Right ventricle myocardium superior (tissue), 1 donor: ENCODE measurements at places on chromosomes 6 and 20. TPM values are rescaled to one million over a fixed set of nuclear protein-coding genes. Genes with fewer than 3 reads are reported as not detected.
A peak's percentile ranks its signal among the peaks of the same experiment; 100 is the strongest.

DNA sequence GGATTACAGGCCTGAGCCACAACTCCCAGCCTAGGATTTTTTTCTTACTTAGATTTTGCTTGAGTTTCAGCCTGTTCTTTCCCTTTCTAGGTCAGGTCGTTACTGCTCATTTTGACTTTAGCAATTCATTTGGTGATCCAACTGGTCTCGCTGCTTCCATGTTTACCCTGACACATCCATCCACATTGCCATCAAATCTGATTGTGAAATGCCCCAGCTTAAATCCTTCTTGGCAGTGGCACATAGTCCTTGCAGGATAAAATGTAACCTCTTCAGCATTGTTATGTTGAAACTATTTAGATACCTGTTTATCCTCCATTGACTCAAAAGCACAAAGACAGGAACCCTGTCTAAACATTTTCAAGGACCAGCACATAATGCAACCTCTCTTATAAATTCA, 77.2 kb downstream of the DNAH8 start:
- DNase-seq = no peak

DNA sequence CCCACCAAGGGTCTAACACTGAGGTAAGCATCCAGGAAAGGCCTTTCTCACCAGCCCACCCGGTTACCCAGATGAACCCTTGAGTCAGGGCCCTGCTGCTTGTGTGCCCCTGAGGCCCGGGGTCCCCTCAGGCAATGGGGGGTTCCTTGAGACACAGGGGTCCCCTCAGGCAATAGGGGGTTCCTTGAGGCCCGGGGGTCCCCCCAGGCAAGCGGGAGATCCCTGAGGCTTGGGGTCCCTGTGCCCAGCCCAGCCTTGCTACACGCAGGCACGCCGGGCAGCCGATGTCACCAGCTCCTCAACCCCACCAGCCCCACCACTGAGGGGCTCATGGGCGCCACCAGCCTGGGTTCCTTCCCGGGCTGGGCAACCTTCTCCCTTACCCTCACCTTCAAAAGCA, 247.2 kb downstream of the TTLL2 start:
- DNase-seq = no peak

- DNase-seq = no peak
Measured at GRCh38 chr20:37981568-37981967, 51.7 kb downstream of the TTI1 start.

GRCh38 chr6:1527073-1527457, 82.7 kb upstream of the FOXC1 start:
- peak; percentile 74 for DNase-seq

DNA sequence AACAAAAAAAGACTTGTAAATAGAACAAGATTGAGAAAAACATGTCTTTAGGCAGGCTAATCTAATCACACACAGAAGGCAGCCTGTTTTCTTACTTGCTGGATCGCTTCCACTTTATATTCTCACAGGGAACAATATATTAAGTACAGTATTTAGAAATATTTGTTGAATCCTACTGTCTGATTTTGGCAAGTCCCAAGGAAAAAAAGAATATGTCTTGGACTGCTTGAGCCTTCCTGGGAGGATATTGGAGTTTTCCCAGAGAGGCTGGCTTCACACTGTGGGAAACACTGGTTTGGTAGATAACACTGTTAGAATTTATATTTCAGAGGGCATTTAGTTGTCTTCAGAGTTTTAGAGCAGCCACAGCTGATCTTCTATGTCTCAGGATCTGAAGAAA, 229.7 kb downstream of the PRL start:
- DNase-seq = no peak

The CLVS2 gene
- total RNA-seq = 0.11 TPM

DNA sequence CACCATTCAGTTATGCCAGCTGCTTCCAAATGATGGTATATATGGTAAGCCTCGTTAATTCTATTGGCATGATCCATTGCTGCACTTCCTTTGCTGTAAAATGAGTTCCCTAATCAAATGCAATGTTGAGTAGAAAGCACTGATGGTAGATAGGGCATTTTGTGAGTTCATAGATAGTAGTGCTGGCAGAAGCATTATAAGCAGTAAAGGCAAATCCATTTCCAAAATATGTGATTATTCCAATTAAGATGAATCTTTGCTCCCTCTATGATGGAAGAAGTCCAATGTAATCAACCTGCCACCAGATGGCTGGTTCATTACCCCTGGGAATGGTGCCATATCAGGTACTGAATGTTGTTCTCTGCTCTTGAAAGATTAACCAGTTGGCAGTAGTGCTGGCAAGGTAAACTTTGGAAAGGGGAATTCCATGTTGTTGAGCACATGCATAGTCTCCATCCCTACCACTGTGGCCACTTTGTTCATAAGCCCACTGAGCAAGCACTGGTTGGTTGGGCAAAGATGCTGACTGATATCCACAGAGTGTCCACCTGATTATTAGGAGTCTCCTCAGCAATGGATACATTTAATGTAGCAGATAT, 5.6 kb upstream of the TBPL1 start:
- no peak for DNase-seq

The TENT5A gene
- total RNA-seq = 53.5 TPM

The UNC5CL gene
- 0.40 TPM for total RNA-seq

- DNase-seq = no peak
Measured at GRCh38 chr20:35360033-35360432, 51.7 kb downstream of the UQCC1 start.

GRCh38 chr6:154266560-154267099, 90.0 kb downstream of the IPCEF1 start:
- DNase-seq = no peak

DNA sequence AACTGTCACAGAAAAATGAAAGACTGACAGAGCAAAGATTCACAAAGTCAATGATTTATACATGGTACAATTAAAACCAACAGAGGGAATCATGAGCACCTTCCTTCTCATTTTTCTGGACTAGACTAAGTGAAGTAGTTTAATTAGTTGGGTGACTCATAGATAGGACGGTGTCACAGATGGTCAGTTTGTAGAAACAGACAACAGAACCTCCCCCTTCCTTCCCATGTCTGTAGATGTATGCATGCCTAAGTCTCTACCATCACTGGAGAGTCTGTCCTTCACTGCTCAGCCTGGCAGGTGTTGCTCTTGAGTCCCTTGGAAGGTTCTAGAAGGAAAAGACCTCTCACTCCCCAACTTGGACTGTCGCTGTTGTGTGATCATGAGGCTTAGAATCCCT, 75.4 kb upstream of the EEF1E1 start:
- no peak for DNase-seq

DNA sequence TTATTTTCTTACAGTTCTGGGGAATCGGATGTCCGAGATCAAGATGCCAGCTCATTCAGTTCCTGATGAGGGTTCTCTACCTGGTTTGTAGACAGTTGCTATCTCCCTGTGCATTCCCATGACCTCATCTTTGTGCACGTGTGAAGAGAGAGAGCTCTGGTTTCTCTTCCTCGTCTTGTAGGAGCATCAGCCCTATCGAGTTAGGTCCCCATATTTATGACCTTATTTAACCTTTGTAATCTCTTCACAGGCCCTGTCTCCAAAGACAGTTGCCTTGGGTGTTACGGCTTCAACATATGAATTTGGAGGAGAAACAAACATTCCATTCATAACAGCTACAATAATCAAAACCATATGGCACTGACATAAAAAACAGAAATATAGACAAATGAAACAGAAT, 455.3 kb downstream of the HACE1 start:
- no peak for DNase-seq
